ENCODE measurements at places on chromosomes 11 and 22.

DNA sequence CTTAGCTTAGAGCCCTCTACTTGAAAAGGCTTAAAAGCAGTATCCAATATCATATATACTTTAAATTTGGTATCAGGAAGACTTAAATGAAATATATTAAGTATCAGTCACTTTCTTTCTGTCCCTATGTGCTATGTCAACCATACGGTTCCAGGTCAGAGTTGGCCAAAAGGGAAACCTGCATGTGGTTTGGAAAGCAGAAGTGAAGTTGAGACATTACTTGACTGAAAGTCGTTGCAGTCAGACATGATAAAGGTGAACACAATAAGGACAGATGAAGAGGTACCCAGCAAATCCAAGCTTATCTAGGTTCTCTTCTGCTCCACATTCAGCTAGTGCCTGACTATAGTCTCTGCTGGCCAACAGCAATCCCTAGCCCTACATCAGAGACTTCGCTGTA lies 336.8 kb downstream of the KCNA4 start:
- no peak for DNase-seq

DNA sequence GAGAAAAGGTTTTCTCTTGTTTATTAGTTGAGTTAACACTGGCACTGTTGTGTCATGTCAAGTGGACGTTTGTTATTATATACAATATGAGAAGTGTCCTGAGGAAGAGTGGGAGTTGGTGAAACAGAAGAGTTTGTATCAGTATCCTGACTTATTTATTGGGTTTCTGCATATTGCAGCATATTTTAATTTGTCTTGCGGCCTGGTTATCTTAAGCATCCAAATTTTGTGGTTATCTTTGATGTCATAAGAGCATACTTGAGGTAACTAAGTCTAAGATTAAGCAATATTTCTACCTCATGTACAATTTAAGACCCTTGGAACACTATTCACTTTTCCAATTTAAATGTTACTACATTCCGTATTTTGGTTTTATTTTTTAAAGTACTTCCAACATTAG lies 103.5 kb downstream of the DDX10 start:
- no peak for DNase-seq

- no peak for DNase-seq
Measured at GRCh38 chr11:34348919-34349318, 8.9 kb downstream of the ABTB2 start.

- no peak for DNase-seq
Measured at GRCh38 chr11:121191818-121192217, 90.8 kb downstream of the TECTA start.

- no peak for DNase-seq
Measured at GRCh38 chr11:73149105-73149504, 7.0 kb upstream of the FCHSD2 start.

- no peak for DNase-seq
Measured at GRCh38 chr22:21054714-21055563, 9.2 kb downstream of the LRRC74B start.

- no peak for DNase-seq
Measured at GRCh38 chr22:36324414-36324813, 63.4 kb downstream of the MYH9 start.

- no peak for DNase-seq
Measured at GRCh38 chr11:19430346-19430745, 189.6 kb upstream of the E2F8 start.

DNA sequence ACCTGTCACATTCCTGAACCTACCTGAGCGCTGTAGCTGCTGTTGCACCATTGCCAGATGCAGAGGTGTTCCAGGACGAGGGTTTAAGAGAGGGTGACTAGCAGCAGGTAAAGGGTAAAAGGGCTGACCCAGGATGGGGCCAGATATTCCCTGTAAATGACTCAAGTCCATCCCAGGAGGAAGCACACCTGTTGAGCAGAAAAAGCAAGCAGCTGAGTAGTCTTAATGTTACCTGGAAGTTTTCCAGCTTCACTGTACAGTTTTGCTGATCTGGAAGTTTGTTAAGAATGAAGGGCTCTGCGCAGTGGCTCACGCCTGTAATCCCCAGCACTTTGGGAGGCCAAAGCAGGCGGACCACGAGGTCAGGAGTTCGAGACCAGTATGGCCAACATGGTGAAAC lies 41.3 kb downstream of the DRG1 start:
- DNase-seq: no peak

- DNase-seq: no peak
Measured at GRCh38 chr11:36508743-36509142, 1.3 kb downstream of the TRAF6 start.

Data from EL (cell line).